CD4-positive, alpha-beta T cell treated with Interleukin-15 for 4 hours (primary cell): ENCODE measurements at places on chromosomes 5 and 9.

GRCh38 chr5:7018601-7019000 lies 305.4 kb downstream of the TENT4A start:
- DNase-seq, result no peak

DNA sequence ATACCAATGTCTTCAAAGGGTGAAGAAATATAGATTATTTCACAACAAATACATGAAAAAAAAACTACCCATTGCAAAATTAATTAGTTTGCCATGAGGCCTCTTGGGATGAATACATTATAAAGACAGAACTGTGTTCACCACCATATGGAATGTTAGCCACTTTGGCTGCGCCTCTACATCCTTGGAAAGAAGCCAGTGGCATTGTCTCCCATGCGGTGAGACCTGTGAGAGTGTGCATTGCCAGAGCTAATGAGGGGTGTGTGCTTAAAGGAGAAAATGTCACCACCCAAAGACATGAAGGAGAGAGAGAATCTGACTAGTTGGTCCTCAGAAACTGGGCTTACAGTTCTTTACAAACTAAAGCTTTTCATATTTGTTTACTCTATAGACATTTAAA lies 110.6 kb downstream of the PLPPR1 start:
- no peak for DNase-seq

- no peak for DNase-seq
These were observed 1628.7 kb downstream of the MAT2B start for GRCh38 chr5:165134155-165134554.

DNA sequence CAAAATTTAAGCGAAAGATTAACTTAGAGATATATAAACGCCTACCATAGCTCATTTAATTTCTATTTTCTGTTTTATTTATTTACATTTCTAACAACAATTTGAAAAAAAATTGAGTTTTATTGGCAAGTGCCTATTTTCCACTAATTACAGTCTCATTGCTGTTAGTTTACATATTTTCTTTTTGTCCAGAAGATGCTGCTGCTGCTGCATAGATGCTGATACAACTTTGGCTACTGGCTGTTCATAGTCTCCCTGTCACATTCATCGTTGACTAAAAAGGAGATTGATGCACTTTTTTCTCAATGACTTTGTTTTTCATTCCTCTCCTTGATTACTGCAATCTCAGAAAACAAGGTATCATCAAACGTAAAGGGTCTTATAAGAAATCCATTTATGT lies 235.4 kb downstream of the CDH9 start:
- no peak for DNase-seq

- DNase-seq, result no peak
These were observed 72.0 kb downstream of the RCL1 start for GRCh38 chr9:4864698-4865097.

DNA sequence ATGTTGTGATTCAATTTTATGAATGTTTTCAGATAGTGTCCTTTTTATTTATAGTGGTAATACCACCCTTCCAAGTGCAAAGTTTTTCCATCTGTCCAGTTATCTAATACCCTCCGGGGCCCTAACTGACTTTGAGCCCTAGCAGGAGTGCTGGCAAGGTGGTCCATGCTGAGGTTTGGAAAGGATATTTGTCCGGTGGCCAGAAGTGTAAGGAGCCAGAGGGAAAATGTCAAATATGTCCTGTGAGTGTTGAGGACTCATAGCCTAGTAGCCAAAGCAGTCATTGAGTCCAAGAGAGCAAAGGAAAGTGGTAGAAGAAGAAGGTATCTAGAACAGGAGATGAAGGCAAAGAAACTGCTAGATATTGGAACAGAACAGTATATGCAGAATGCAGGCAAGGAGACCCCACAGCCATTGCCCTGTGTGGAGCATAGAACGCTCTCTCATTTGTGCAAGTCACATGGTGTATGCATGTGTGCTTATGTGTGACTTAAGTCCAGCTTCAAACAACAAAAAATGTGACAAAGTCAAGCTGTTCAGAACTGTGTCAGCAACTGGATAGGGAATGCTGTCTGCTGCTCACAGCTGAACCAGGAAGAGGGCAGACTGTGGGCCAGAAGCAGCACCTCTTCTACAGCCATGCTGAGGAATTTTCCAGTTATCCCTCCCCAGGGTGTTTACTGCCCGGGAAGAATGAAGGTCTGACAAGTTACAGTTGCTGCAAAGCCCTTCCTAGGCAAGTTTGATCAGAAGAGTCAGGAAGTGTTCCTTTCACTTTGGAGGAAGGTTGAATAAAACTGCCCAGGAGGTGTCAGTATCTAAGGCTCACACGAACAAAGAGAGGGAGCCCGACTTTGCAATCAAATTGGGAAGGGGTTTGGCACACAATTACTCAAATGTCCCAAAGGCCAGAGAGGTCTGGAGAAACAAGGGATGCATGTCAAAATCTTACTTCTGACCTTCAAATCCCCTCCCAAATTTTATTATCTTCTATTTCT lies 463.3 kb upstream of the DMAC1 start:
- no peak for DNase-seq

DNA sequence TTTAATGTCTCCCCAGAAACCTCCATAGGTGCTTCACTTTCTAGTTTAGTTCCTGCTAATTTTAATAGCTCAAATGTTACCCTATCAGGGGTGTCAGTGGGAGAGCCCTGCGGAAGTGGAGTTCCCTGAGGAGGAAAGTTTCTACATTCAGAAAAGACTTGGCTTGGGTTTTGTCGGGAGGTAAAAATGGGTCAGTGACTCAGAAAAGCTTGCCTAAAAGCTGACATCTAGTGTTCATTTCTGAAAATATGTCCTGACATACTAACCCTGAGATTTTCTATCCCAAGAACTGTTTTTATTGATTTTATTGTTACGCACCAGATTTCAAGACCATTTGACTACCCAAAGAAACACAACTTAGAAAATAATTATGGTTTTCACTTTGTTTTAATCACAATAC lies 40.9 kb upstream of the GLDC start:
- no peak for DNase-seq

DNA sequence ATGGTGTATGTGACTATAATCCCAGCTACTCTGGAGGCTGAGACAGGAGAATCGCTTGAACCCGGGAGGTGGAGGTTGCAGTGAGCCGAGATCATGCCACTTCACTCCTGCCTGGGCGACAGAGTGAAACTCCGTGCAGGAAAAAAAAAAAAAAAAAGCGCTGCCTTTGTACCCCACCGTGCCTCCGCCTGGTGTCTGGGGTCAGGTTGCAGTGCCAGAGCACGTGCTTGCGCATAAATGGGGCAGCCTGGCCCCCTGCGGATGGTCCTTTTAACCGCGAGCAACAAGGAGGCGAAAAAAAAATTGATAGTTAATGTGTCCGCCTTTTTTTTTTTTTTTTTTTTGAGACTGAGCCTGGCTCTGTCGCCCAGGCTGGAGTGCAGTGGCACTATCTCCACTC lies 6.3 kb upstream of the CCNB1 start:
- DNase-seq, result no peak

GRCh38 chr5:179504191-179504590 lies 46.2 kb upstream of the RUFY1 start:
- no peak for DNase-seq

- DNase-seq, result no peak
These were observed 58.9 kb downstream of the IRF1 start for GRCh38 chr5:132431632-132432031.

- DNase-seq, result no peak
These were observed 65.2 kb downstream of the HMHB1 start for GRCh38 chr5:143877196-143877595.

DNA sequence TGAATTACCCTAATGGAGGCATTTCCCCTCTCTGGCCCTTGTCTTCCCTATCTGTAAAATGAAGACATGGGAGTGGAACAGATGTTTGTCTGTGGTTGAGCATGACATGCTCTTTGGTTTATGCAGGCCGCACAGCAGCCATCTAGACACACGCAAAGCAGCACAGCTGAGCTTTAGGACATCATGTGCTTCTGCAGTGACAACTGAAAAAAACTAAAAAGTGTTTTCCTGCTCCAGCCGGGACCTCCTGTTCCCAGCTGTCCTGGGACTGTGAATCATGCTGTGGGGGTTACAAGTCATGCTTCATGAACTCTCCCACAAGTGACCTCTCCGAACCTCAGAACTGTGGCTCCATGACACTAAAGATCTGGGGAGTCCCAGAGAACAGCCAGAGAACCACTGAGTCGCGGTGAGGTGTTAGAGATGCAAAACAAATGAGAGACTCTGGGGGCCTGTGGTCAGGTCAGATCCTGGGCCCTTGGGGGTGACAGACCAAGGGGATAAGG lies 1.7 kb downstream of the SMIM3 start:
- no peak for DNase-seq
